ENCODE measurements at places on chromosomes 3 and 15.

GRCh38 chr3:23002151-23002550, 201.0 kb upstream of the UBE2E2 start:
- DNase-seq = no peak

GRCh38 chr15:31320022-31320421, 6.6 kb upstream of the KLF13 start:
- no peak for DNase-seq

GRCh38 chr3:9826815-9827573, 16.8 kb downstream of the RPUSD3 start:
- DNase-seq = no peak

- no peak for DNase-seq
These were observed 71.5 kb upstream of the ADAMTSL3 start for GRCh38 chr15:83582381-83582780.

DNA sequence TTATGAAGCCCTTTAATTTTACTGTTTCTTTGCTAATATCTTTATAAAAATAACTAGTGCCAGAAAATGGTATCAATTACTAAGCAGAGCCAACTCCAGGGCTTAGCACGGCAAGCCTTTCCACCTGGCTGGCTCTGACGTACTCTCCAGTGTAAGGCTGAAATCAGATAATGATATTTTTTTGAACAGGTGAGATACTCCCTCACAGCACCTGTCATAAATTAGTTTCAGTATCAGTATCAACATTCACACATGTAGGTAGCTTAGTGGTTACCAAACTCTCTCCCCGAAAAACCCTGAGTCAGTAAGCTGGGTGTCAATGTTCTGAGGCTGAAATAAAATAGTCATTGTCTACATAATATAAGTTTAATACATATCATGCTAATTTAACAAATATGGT, 710.1 kb downstream of the SQOR start:
- no peak for DNase-seq

- peak; percentile 48 for DNase-seq
These were observed 86.7 kb downstream of the VGLL4 start for GRCh38 chr3:11556851-11557644.

- DNase-seq = no peak
These were observed 88.0 kb upstream of the ALCAM start for GRCh38 chr3:105278688-105279087.

GRCh38 chr15:94105760-94106159, 125.6 kb upstream of the MCTP2 start:
- DNase-seq = no peak

- no peak for DNase-seq
These were observed 7.3 kb downstream of the TP63 start for GRCh38 chr3:189638276-189639031.

DNA sequence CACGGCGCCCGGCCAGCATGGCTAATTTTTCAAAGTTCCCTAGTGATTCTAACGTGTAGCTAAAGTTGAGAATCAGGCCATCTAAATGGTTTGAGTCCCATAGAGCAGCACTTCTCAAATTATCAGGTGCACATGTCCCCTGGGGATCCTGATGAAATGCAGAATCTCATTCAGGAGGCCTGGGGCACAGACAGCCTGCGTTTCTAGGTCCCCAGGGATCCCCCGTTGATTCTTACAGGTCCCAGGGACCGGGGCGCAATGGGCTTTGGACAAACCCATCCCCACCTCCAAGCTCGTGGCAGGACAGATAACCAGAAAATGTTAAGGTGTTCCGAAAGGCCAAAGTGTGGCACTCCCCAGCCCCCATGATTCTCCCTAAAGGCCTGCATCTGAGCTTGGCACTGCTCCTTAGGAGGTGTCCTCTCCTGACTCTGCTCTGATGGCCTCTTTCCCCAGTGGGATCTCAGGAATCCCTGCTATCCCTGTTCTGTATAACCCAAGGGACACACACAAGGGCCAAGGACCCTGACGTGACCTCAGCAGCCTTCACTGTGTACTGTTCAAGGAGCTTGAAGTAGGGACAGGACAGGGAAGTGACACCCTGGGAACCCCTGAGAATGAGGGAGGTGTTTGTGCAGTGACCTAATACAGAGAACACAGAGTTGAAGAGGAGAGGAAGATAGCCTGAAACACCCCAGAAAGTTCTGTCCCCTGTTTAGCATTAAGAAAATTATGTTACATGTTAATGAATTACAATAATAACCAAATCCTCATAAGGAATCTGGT, 8.0 kb downstream of the LRRK1 start:
- no peak for DNase-seq

DNA sequence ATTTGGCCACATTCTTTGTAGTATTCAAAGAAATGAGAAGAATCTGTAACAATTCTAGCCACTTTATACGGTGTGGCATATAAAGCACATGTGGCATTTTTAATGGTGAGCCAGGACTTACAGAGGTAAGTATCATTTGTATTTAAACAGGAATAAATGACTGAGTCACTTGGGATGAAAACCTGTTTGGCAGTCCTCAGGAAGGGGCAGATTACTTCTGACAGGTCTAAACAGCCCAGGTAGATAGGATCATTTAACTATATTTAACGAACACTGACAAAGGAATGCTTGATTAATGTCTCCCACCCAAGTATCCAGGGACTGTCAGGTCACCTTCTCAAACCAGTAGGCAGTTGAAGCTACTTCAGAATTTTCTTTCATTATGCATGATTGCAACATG, 241.5 kb upstream of the SATB1 start:
- DNase-seq = no peak

- no peak for DNase-seq
These were observed 278.1 kb upstream of the CTNNB1 start for GRCh38 chr3:40921251-40921650.

- no peak for DNase-seq
These were observed 29.2 kb downstream of the MITF start for GRCh38 chr3:69768438-69768837.

- DNase-seq = no peak
These were observed 199.3 kb downstream of the ADAMTSL3 start for GRCh38 chr15:83853232-83853631.

- no peak for DNase-seq
These were observed 37.1 kb upstream of the HDC start for GRCh38 chr15:50302581-50302980.

GRCh38 chr3:172286548-172287148, 161.6 kb downstream of the GHSR start:
- no peak for DNase-seq

- peak; percentile 73 for DNase-seq
These were observed 795 bp upstream of the SCAANT1 start for GRCh38 chr3:63912768-63913588.

DNA sequence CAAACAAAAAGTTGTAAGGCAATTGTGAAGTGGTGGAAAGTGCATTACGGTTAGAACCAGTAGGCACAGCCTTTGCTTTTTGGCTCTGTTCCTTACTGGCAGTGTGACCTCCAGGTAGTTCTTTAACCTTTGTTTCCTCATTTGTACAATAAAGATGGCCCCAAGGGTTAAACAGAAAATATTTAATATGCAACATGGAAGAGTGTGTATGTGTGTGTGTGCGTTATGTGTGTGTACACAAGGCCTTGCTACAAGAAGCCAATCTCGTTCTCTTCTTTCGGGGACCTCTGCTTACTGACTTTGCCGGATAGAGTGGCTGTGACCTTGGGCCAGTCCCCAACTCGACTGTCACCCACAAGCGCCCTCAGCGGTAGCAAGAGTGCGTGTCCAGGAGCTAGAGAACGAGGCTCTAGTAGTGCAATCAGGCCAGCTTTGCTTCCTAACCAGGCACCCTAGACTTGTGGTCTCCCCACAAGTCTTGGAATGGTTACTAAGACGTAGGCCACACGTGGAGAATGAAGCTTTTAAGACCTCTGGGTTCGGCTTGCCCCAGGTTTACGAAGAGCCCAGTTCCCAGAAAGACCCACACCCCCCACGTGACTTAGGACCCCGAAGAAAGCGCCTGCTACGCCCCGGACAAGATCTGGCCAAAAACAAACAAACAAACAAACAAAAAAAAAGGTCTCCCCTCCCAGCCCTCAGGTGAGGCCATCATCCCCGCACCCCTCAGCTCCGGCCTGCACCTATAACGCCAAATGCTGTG, 593 bp downstream of the CIAO2A start:
- DNase-seq = no peak

- peak; percentile 56 for DNase-seq
These were observed 359 bp downstream of the ARIH1 start for GRCh38 chr15:72474466-72474911.

DNA sequence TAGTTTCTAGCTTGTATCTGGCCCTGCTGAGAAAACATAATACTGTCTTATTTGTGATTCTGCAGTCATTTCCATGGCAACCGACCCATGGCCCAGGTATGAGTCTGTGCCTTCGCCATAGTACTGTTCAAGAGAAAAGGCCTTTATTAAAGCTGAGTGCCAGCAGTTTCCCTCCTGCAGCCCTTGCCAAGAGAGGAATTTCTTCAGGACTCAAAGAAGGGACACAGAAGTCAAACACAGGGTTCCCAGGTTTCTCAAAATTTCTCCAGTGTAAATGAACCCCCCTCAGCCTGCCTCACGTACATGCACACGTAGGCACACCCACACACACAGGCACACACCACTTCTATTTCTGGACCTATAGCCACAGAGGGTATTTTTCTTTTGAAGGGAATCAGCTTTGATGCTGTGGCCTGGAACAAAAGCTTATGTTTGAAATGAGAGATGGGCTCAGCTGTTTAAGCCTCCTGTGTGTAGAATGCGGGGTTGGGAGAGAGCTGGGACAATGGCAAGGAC, 269.2 kb downstream of the PDCD6IP start:
- DNase-seq = no peak

- no peak for DNase-seq
These were observed 46.8 kb downstream of the DNAJC13 start for GRCh38 chr3:132464066-132464465.

DNA sequence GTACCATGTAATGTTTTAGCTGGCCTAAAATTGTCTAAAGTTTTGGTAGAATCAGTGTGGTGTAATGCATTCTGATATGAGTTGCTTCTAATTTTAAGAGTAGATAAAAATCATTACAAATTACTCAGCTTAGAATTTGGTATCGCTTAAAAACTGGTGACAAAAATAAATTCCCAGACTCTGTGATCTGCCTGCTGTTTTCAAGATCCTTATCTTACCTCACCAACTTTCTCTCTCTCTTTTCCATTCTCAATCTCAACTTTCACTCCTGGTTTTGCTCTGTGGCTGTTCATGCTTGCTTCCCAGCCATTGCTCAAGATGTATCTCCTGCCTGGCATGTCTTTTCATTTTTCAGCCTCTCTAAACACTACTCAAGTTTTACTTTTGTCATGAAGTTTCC, 45.7 kb downstream of the TCF12 start:
- no peak for DNase-seq

All from breast epithelium (tissue), 4 donors.